ENCODE measurements at places on chromosomes 16 and 17.

GRCh38 chr16:1713331-1713730 lies 7.3 kb downstream of the MAPK8IP3 start:
- DNase-seq, result no peak

GRCh38 chr17:6753006-6753445 lies 2.8 kb upstream of the XAF1 start:
- peak; percentile 60 for DNase-seq

DNA sequence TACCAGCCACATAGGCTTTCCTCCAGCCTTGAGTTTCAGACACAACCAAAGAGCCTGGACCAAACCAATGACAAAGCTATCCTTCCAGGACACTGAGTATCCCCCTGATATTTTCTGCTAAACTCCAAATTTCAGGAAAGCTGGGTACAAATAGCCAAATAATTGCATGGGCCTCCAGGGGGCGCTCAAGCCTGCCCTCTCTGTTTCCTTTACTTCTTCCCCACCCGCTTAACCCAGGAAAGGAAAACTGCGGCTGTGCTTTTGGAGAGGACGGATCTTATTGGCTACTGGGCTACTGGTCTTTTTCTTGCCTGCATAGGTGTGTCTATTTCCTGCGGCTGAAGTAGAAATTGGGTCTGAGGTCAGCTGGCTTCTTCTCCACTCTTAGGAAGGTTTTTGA lies 30.1 kb downstream of the GNGT2 start:
- DNase-seq, result peak; percentile 83

DNA sequence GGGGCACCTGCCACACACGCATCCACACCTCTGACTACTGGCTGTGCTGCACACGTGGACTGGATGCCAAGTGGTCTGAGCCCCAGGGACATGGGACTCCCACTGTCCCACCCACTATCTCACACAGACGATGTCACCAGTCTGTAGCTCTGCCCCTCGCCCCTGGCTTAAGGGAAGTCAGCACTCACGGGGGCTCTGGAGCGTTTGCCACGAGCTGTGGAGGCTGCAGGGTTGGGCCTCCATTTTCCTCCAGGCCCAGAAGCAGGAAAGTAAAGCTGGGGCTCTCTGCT lies 22.1 kb downstream of the FOXF1 start:
- no peak for DNase-seq

DNA sequence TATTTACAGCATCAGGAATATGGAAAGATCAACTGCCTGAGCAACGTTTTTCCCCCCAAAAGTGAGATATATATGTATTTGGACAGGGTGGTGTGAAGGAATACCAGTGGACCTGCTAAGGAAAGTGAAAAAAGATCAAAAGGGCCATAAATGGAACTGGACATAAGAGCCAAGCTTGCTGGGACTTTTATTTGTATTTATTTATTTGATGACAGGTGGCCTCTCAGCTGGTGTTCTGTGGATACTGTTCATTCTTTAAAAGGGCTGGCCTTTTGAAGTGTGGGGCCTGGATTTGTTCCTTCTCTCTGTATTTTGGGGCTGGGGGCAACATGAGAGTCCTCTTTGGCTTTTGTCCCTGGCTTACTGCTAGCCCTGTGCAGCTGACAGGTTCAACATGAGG lies 306.6 kb upstream of the N4BP1 start:
- no peak for DNase-seq

DNA sequence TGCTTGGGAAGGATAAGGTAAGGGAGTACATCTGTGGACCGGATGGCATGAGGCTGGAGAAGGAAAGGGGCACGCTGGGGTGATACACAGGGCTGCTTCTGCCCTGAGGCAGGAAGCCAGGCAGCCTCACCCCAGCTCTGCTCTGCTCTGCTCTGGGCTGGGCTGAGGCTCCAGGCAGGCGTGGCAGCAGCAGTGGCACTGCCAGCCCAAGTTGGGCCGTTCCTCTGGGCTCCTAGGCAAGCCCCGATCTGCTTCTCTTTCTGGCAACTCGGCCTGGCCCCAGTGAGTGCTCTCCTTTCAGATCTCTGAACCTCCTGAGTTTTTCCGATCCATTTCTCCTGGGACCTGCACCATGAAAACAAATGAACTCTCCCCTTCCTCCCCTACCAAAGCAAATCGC lies 44.9 kb downstream of the VAC14 start:
- DNase-seq, result no peak

DNA sequence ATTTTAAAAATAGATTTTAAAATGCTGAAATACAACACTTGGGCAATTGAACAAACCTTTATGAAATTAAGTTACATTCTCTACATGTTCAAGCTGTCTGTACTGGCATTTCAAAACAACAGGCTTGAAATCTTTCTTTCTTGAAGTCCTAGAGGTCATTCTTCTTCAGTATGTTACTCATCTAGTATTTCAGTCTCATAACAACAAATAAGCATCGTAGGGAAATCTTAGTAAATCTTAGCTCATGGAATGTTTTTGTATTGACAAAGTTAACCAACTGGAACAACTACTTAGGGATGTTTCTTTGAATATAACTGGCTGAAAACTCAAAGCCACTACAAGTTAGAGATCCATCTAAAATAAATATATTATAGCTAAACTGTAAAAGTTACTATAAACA lies 96.6 kb downstream of the KIF2B start:
- DNase-seq, result no peak

DNA sequence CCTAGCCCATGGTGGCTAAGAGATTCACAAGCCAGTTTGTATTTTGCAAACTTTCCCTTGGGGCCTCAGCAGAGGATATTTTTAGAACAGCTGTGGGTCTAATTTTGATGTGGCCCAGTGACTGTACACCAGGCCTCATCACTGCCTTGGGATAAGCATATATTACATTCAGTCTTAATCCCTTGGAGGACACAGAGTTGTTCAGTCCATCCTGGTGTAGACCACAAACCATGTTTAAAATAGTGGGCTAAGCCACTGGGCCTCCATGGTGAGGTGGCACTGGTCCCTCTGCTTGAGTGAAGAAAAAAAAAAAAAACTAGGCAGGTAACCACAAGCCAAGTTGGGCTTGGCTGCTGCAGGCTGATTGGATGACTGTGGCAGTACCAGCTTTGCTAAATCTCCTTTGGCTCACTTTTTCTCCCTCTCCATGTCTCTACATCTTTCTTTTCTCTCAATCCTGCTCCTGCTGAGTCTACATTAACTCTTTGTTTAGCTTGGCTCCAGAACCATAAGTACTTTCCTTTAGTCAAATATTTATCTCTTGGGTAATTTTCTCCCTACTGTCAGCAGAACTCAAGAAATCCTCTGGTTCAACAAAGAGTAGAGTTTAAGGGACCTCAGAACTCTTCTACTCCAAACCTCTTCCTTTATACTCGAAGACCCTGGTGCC lies 120.0 kb upstream of the TBX2 start:
- DNase-seq, result no peak

GRCh38 chr17:76671912-76672262 lies 28.3 kb upstream of the ST6GALNAC1 start:
- DNase-seq, result no peak

DNA sequence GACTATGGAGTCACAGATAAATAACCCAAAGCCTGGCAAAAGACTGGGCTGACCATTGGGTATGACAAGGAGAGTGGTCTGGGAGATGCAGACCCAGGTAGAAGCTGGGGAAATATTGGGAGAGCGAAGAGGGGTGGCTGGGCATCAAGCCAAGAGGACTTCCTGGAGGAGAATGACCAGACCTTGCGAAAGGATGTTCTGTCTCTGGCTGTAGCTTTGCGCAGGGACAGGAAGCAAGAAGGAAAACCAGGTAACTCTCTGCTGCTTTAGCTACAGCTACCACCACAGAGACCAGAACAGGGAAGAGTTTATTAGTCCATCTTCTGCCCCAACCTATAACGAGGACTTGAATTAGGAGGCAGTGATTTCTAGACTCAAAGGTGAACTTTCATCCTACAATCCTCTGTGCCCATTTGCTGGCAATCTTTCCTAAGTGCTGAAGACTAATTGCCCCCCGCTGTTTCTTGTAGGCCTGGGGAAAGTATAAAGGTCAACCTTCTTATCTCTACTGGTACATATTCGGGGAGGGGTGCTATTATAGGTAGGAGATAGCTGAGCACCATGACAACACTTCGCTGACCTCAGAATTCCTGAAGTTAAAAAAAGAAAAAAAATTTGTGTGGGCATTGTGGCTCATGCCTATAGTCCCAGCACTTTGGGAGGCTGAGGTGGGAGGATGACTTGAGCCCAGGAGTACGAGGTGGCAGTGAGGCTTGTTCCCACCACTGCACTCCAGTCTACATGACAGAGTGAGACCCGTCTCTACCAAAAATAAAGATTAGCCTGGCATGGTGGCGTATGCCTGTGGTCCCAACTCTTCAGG lies 19.1 kb upstream of the KIFC3 start:
- DNase-seq, result no peak

- no peak for DNase-seq
These were observed at the start of gene AOC2 for GRCh38 chr17:42844271-42844670. Gene AOC2 (plus strand): TSS chr17:42844580. CDS start chr17:42844627, 47 bp downstream.

DNA sequence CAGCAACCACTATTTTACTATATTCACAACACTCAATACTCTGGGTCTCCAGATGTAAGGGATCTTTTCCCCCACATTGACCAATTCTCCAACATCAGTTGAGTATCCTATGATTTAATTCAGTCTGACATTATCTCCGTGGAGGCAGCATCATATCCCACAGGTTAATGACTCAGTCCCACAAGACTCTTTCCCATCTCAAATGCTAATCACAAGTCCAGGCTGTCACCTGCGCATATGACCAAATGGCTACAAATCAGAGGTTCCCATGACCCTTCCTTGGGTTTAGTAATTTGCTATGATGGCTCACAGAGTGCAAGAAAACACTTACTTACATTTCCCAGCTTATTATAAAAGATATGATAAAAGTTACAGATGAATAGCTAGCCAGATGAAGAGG lies 18.7 kb downstream of the ACSM3 start:
- DNase-seq, result no peak

DNA sequence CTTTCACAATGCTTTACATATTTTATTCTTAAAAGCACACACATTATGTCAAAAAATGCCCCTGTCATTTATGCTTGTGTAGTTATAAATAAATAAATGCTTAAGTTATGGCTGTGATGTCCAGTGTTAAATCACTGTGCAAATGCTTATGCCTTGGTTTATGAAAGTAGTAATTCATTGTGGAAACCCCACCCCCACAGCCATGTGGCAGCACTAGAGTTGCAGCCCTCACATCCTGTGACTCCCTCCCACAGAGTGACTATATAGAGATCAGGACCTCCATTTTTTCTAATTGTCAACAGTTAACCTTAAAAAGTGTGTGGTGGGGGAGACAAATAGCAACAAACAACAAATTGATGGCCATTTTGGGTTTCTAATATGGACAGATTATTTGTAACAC lies 2.4 kb downstream of the SKAP1 start:
- peak; percentile 78 for DNase-seq

- DNase-seq, result no peak
These were observed 124.2 kb upstream of the KCNJ16 start for GRCh38 chr17:69950701-69951418.

- no peak for DNase-seq
These were observed 19.2 kb downstream of the RNF213 start for GRCh38 chr17:80279895-80280294.

DNA sequence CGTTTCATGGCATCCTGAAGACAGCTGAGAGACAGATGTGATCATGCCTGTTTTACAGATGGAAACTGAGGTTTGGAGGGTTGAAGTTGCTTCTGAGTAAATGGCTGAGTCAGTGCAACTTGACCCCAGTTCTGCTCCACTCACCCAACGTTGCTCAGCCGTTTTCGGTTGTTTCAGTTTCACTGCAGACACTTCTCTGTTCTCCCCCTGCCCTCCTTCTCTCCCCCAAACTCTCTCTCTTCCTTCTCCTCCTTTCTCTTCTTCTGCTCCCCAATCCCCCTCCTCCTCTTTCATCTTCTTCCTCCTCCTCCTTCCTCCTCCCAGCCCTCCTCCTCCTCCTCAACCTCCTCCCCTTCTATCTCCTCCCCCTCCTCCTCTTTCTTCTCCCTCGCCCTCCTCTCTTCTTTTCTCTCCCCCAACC lies 9.4 kb upstream of the CEP20 start:
- no peak for DNase-seq

Measured in CD4-positive, alpha-beta T cell treated with Interleukin-17A for 4 hours (primary cell).